Sciatic nerve (tissue), 2 donors: ENCODE measurements at places on chromosomes 11 and 22.

- DNase-seq, result peak; percentile 81
Measured at GRCh38 chr11:2885017-2885677, 428 bp downstream of the CDKN1C start.

DNA sequence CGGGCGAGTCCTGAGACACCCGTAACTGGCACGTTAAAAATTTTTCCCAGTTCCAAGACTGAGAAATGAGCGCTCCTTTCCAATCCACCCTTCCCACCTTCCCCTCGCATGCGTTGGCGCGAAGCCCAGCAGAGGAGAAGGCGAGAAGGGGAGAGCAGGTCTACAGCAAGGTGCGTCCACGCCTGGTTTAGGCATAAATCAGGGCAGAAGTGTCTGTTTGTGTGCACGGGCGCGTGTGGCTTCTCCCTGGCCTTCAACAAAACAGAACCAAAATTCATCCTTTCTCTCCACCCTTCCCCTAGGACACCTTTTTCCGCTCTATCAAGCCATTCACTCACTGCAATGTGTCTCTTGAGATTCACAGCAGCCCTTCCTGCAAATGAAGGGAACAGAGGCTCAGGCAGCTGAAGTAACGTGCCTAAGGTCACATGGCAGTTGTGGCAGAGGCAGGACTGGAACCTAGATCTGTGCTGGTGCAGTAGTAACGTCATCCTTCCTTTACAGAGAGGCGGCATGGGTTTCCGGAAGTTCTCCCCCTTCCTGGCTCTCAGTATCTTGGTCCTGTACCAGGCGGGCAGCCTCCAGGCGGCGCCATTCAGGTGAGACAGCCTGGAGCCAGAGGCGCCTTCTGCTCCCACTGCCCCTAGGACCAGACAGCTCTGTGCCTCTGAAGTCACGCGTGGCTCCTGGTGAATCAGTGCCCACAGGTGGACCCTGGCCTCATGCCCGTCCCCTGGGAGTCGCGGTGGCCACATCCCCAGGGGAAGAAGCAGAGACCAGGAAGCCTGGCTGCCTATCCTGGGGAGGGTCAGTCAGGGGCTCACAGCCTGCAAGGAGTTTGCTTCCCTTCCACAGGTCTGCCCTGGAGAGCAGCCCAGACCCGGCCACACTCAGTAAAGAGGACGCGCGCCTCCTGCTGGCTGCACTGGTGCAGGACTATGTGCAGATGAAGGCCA is 1.1 kb downstream of the CALCB start:
- DNase-seq, result peak; percentile 83

GRCh38 chr11:9016916-9017642 is 13.3 kb upstream of the NRIP3 start:
- DNase-seq, result no peak

DNA sequence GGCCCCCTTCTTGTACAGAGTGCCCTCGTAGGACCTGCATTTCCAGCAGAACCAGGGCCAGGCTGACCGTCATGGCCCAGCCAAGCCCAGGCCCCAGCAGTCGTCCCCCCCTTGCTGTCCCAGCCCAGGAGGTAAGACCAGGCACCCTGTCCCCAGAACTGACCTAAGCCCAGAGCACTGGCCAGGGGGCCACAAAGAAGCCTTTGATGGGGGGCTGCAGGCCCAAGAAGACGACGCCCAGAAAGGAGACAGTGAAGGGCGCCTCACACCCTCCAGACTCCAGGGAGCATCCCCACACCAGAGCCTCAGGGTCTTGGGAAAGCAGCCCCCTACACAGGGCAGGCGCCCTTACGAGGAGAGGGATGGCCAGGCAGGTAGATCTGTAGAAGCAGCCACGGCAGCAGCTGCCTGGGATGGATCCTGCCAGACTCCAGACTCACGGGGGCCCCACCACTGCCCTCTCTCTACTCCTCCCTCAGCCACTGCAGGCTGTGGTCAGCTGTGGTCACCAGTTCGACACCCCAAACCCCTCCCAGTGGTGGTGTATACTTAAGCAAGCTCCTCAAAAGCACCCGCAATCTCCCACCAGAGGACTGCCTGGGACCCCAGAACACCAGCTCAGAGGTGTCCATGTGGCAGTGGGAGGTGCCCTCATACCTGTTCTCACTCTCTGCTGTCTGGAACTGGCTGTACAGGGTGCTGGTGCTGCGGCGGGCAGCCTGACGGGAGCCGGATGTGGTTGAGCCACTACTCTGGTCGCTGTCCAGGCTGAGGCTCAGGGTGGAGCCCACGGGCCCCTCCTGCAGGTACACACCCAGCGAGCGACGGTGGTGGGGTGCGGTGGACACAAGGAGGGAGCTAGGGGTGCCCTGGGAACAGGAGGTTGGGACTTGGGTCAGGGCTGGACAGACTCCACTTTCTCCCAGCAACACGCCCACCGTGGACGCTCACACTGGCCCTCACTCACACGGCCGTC is 27.0 kb downstream of the SBF1 start:
- DNase-seq, result no peak

DNA sequence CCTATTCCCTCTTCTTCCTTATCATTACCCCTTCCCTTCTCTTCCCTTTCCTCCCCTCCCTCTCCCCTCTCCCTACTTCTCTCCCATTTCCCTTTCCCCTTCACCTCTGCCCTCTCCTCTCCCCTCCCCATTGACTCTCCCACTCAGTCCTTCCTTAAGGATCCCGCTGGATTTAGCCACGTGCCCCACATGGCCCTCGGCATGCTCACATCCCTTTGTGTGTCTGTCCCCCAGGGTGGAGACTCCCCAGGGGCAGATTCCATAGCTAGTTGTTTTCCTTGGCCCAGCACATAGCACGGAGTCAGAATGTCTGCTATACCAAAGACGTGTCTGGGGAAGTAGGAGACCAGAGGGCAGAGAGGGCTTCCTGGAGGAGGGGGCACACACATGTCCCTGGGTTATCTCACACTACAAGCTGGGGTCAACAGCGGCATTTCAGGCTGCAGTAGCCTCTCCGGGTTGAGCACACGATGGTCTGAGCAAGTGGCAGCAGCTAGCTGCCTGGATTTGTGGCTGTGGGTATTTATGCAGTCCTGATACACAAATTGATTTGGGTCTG is 487.0 kb downstream of the TBC1D22A start:
- no peak for DNase-seq

DNA sequence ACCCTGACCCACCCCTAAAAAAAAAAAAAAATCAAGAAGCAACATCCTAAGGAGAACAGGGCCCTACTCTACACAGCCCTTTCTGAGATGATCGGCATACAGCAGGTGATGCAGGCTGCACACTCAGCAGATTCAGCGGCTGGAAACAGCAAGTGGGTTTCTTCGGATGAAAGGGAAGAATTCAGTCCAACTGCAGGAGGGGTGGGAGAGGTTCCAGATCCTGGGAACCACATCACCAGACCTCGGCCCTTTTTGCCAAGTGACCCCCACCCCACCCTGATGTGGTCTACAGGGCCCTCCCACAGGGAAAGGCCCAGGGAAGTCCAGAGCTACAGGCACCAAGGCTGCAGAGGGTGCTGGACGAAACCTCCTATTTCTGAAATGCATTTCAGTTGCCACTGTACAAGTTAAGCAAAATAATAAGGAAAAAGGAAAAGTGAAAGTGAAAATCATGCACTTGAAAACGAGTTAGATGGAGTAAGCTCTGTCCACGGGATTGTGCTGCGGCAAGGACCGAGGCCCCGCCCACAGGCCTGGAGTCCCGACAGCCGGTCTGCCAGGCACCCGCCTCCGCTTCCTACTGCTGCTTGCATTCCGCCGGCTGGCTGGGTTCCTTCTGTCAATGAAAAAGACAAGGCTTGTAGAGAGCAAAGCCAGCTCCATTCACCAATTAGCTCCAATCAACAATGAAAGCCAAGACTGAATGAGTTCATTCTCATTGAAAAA is 16.0 kb upstream of the PHLDA2 start:
- DNase-seq, result peak; percentile 94

DNA sequence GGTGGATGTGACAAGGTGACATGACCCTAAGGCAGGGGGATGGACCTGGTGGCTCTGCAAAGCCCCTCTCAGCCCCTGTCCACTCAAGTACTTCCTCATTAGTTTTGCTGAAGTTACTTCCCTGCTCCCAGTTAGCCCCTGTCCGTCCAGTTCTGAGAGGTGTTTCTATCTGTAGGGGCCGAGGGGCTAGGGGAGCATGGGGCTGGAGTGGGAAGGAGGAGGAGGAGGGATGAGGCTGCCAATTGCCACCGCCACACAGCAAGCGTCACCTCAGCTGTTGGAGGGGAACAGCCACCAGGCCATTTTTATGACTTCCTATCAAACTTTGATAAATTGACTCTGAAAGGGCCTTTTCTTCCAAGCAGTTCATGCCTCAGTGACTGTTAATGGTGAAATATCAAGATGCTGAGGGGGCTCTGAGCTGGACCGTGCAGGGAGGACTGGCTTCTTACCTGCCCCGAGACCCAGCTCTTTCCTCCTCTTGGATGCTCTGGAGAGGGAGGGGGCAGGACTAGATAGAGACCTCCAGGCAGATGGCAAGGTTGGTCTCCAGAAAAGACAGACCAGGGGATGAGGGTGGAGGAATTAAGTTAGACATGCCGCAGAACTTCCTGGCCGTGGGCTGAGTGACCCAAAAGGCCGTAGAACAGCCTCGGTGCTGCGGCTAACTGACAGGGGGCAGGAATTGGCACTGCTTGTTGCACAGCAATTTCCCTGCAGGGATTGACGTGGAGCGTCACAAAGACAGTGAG is 137.0 kb downstream of the ST3GAL4 start:
- peak; percentile 25 for DNase-seq

DNA sequence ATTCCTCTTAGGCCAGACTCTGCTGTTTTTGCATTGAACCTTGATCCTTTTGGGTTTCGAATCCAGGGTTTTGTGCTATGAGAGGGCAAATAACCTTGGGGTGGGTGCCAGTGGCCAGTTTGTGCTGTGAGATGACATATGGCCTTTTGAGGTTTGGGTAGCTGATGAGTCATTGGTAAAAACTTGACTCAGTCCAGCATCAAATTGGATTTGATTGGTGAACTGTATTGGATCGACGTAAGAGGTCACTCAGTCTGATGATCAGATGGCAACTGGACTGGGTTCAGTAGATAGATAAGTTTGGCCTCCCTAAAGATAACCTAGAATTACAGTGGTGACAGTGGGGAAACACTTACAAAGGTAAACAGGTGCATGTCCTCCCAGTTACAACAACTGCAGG is 41.0 kb upstream of the XKR3 start:
- DNase-seq, result no peak

DNA sequence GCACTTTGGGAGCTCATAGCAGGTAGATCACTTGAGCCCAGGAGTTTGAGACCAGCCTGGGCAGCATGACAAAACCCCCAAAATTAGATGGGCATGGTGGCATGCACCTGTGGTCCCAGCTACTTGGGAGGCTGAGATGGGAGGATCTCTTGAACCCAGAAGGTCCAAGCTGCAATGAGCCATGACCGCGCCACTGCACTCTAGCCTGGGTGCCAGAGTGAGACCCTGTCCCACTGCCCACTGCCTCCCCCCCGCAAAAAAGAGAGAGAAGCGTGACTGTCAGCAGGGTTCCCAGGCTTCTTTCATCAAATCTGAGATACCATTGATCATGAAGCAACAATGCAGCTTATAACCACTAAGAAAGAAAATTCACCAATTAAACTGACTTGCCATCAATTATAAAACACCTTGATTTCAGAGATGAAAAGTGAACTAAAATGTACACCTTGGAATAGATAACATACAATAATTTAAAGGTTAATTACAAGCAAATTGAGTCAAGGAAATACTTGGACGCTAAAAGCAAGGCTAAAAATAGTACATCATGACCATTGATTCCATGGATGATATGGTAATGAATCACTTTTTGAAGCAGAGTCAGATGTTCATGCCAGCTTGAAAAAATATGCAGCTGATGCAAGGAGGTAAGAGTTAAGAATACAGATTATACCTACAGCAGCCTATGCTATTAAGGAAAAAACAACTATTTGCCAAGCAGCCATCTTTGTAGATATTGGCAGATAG is 90.8 kb upstream of the ALKBH3 start:
- no peak for DNase-seq

DNA sequence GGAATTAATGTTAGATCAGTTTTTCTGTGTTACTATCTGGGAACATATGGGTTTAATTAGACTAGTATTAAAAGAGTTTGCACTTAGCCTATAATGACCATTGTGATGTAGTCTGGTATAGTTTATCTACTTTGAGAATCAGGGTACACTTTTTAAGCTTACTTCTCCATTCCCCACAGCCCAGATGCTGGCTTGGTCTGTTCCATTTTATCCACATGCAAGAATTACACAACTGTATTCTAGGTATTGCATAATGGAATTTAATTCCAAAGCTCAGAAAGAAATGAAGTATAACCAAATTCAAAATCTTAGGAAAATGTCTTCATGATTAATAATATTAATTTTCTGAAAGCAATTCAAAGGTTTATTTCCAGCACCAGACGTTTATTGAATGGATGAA is 122.2 kb upstream of the PDGFD start:
- no peak for DNase-seq

- DNase-seq, result no peak
Measured at GRCh38 chr11:113874581-113875233, 665 bp downstream of the USP28 start.

DNA sequence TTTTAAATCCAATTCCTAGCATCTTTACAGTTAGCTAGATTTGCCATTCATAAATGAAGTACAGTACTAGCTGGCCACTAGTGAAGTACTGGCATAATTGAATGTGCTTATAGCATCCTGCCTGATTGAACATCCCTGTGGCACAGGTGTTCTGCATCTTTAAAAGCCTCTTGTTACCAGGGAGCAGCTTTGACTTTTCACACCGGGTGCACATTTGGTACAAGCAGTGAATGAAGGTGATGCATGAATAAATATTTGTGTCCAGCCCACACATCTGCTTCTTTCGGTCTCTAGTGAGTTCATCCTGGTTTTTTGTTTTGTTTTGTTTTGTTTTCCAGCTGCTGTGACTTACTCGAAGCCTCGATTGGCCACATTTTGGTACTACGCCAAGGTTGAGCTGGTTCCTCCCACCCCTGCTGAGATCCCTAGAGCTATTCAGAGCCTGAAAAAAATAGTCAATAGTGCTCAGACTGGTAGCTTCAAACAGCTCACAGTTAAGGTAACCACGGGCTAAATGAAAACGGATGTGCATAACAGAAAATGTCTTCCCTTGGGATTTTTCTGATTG is 5.3 kb downstream of the ATP5MG start:
- DNase-seq, result no peak

DNA sequence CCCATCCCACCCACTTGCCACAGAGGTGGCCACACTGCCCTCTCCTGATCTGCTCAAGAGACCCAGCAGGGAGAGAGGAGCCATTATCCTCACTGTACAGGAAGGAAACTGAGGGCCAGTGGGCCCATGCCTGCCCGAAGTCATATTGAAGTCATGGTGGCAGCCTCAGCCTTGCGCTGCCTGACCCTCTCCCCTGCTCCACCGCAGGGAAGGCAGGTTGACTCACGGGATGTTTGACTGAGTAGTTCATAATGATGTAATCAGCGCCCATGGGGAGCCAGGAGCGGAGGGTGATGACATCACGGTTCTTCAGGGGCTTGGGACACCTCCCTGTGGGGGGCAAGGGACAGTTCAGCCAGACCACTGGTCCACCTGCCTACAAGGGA is 6.1 kb upstream of the ARAP1 start:
- DNase-seq, result no peak

DNA sequence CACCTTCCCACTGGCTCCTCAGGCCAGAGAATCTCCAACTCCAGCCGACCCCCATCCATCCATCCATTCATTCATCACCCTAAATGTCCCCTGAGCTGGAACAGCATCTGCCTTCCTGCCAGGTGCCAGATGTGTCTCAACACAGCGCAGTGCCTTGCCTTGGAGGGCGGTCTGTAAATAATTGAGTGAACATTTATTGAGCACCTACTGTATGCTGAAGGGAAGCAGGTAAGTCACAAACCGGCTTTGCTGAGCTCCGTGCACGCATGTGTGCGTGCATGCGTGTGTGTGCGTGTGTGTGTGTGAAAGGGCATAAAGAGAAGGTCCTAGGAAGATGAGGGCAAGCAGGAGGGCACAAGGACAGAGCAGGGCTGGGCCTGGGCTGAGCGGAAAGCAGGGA is 10.2 kb downstream of the KCNJ4 start:
- no peak for DNase-seq
